ENCODE measurements at places on chromosomes 12 and 14.

- no peak for DNase-seq
These were observed 10.6 kb downstream of the ACVRL1 start for GRCh38 chr12:51917746-51918453.

DNA sequence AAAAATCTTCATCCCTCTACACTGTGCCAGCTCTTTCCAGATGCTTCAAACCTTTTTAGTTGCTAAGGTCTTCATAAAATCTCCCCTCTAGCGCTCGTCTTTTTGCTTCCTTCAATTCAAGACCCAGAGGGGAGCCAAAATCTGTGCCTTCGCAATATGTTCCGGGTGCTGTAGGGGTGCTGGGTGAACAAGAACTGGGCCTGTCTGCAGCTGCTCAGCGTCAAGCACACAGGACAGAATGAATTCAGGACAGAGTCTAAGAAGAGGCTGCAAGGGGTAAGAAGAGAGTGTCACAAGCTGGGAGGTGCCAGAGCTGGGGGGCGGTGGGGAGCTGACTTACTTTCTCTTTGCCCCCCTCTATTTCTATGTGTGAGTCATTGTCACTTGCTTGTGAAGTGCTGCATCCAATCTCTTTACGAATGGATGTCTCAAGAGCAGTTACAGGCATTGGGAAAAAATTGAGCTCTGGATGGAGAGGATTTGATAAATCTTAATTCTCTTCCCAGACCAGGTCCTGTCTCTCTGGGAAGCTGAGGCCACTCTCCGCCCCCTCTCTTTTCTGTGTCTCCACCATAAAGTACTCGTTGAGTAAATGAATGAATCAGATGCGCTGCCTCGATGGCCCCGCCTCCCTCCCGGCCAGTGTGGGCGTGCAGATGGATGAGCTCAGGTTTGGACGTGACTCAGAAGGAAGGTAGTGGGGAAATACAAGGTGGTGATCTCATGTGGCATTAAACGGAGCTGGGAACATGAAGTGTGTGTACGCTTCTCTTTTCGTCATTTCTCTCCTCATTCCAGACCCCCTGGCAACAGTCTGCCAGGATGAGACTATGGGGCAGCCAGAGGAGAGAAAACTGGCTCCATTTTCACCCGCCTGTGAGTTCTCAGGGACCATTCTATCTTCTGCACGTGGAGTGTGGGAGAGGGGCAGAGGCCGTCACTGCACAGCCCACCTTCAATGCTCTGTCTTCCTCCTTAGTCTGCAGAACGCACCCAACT is 91.3 kb downstream of the TSPAN9 start:
- DNase-seq, result no peak

DNA sequence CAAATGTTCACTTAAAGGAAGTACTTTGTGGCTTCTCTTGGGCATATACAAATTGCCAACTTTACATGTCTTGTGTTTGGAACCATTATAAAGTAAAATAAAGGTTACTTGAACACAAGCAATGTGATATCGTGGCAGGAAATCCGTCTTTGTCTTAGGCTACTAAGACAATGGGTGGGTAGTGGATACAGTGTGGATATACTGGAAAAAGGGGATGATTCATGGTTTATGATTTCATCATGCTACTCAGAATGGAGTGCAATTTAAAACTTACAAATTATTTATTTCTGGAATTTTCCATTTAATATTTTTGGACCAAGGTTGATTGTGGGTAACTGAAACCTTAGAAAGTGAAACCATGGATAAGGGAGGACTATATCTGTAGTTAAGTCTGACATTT is 48.4 kb downstream of the MYRFL start:
- no peak for DNase-seq

- peak; percentile 19 for DNase-seq
These were observed 301.4 kb downstream of the BMP4 start for GRCh38 chr14:53655080-53655785.

DNA sequence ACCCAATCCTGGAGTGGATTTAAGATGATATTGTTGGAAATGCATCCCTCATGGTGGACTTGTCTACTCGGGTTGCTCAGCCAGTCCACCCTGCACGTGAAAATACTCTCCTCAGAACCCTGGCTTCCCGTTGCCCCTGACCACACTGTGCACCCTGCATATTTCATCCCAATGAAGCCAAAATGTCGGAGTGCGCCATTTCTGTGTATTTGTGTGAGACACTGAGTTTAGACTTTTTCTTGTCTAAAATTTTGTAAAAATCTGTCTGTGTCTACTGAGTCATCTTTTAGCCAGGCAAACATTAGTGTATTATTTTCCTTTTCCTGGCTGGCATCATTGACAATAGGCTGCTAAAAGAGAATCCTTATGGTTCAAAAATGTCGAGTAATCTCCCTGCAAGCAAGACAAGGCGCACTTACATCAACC is 485 bp upstream of the PNMA1 start:
- no peak for DNase-seq

- DNase-seq, result no peak
These were observed 586.4 kb downstream of the MED13L start for GRCh38 chr12:115691123-115691522.

Data from GM13977 (cell line).